Activated T-cell treated with anti-CD3 and anti-CD28 coated beads for 48 hours (primary cell): ENCODE measurements at places on chromosomes 5 and 9.

- no peak for DNase-seq
Observed at GRCh38 chr9:136759001-136759400, 958 bp upstream of the LCN8 start.

DNA sequence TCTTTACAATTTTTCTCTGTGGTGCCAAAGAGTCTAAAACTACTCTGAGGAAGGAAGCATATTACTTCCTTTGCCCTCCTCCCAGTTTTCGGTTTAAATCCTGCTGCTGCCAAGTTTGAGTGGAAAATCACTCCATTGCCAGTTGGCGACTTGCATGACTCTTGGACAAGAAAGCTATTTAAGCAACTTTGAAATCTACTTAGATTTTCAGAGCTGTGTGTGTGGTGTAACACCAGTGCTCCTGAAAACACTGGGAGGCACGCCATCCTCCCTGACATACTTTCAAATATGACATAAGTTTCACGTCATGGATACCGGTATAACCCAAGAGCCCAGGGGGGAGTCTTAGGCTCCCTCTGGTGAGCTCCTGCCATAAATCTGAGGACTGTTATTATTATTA lies 83.5 kb upstream of the RIOK2 start:
- no peak for DNase-seq

DNA sequence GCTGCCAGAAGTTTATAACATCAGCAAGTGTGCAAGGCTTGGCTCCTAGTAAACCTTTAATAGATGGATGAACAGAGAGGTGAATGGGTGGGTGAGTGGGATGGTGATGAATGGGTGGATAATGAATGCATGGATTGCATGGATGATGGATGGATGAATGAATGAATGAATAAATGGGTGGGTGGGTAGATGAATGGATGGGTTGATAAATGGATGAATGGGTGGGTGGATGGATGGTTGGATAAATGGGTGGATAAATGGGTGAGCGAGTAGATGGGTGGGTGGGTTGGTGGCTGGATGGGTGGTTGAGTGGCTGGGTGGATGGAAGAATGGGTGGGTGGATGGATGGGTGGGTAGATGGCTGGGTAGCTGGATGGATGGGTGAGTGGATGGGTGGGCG lies 28.5 kb upstream of the CEP72 start:
- DNase-seq, result no peak

- DNase-seq, result no peak
Observed at GRCh38 chr5:86500947-86501346, 116.8 kb upstream of the COX7C start.

- DNase-seq, result no peak
Observed at GRCh38 chr5:68762201-68762600, 331.6 kb upstream of the SLC30A5 start.

GRCh38 chr5:33475706-33476105 lies 34.9 kb downstream of the TARS1 start:
- no peak for DNase-seq

- DNase-seq, result no peak
Observed at GRCh38 chr9:21527579-21527978, 45.5 kb upstream of the IFNE start.

- no peak for DNase-seq
Observed at GRCh38 chr5:141960018-141960417, 2.0 kb upstream of the PCDH12 start.

- DNase-seq, result no peak
Observed at GRCh38 chr9:126470241-126470993, 143.3 kb upstream of the LMX1B start.

DNA sequence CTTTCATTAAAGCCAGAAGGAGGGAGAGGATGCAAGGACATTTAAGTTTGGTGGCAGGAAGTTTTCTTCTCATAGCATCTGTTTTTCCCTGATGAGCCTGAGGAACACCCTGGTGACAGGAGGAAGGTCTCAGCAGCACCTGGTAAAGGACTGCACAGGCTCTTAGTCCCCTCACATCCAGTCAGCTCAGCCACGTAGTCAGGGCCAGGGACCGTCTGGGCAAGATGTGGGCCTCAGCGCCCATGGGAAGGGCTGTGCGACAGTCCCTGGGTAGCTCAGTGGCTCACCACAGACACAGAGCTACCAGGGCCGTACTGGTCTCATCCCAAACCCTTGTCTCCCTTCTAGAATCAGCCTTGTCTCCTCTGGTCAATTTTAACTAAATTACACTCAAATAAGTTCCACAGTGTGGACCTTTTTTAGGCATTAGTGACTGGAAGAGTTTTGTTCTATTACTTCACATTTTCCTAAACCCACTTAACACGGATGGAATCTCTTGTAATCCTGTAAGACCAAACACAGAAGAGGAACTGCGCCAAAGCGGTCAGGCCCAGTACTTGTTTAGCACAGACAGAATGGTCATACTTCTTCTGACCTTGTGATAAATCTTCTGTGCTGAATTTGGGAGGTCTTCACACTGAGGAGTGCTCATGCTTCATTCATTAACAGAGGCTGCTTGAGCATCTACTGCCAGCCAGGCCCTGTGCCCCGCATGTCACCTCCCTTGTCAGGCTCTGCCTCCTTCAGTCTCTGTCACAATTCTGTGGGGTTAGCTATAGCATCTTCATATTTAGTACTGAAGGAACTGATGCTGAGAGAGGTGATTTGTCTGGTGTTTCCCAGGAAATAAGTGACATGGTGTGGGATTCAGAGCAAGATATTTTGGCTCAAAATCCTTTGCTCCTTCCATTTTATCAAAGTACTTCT lies 91.4 kb downstream of the ANGPTL2 start:
- DNase-seq, result no peak

GRCh38 chr5:16135003-16135402 lies 44.6 kb downstream of the MARCHF11 start:
- DNase-seq, result no peak

DNA sequence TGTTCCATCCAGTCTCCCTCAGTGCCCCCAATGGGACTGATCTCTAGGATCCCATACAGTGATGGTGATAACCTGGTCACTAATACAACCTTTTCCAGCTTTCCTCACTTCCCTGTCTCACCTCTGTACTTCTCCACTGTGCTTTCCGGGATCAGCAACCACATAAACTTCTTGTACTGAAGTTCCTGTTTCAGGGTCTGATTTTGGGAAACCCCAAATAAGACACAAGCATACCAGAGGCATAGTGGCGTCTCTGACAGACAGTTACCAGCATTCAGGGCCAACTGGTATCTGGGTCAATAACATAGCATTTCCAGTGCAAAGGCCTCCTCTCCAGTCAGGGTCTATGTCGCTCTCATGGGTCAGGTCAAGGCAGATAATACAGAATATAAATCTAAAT lies 64.3 kb downstream of the GLDC start:
- no peak for DNase-seq

DNA sequence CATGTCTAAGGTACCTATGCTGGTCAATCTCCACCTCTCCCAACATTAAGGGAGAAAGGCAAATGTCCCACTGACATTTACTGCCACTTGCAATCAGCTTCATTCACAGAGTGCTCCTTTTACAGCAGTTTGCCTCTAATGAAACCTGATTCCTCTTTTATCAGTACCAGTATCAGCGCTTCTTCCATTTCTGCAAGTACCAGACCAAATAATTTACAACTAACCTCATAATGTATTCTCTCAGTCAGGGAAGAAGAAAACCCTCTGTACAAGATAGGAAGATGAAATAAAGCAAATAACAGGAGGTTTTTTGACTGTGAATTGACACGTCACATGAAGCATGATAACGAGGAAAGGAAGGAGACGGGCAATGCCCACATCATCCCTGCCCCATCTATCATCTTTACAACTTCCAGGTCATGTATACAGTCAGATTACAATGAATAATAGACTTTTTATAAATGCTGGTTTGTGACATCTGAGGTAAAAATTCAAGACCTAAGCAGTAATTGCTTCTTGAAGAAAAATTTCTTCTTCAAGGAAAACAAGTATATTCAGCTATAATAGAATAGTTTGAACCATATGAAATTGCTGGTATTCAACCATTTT lies 21.9 kb downstream of the ABITRAM start:
- no peak for DNase-seq

GRCh38 chr5:132258102-132259068 lies 889 bp downstream of the PDLIM4 start:
- no peak for DNase-seq

DNA sequence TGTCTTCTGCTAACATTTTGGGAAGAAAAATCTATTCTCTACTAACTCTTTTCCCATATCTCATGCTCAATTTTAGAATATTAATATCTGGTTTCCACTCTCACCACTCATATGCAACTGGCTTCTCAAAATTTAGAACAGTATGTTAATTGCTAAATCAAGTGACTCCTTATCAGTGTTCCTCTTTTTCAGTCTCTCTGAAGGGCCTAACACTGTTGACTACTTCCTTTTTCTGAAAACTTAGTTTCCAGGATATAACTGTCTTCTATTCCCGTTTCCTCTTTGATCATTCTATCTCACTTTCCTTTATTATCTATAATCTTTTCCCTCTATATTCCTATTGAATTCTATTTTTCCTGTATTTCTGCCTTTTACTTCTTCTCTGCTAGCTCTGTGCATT lies 1717.2 kb upstream of the C9orf72 start:
- no peak for DNase-seq

- DNase-seq, result no peak
Observed at GRCh38 chr5:71907608-71908145, 188.6 kb downstream of the CARTPT start.

- no peak for DNase-seq
Observed at GRCh38 chr5:59325070-59325469, 568.5 kb downstream of the PDE4D start.

DNA sequence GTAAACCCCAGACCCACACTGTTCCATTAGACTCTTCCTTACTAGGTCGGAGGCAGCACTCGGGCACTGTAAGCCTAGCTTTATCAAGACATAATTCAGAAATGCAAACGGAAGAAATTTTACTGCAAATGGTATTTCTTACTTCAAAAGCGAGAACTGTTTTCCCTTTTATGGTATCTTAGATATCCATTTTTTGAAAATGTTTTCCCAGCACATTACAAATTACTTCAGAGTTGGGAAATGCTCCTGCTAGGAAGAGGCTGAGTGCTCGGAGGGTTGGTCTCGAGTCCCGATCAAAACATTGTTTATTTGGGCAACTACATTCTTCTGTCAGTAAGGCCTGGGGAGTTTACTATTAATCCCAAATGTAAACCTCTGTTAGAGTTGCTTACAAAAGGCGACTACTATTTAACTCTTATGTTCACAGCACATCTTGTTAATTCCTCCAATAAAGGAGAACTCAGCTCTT lies 332.9 kb downstream of the CWC27 start:
- no peak for DNase-seq

DNA sequence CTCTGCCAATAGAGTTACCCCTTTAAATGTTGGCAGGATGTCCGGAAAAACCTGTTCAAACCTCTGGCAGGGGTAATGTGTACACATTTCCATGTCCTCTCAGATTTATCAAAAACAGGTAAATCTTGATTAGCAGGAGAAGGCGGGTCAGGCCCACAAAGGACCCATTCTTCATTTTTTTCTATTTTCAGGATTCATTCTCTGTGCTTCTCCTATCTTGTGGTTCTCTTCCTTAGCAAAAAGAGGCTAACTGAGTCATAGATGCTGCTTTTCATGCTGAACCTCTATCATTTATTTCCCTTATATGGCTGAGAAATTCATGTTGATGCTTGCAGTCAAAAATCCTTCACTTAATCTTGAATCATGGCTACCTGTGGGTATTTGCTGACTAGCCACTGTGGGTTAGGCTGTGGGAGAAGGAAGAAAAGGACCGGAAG lies 112.7 kb upstream of the IQGAP2 start:
- DNase-seq, result no peak

GRCh38 chr9:69178583-69179011 lies 4.5 kb downstream of the TJP2 start:
- DNase-seq, result no peak

DNA sequence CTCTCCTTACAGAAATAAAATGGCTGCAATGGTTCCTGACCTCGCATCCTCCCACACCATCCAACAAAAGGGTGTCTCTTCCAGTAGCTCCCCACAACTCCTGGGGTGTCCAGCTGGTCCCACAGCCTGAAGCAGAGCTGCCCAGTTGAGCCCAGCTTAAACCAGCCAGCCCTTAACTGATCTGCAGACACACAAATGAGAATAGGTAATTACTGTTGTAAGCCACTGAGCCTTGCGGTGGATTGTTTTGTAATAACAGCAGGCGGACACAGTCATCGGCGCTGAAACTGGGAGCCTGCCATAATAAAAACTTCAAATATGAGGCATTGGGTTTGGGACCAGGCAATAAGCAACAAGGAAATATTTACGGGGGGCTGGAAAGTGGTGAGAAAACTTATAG lies 10.4 kb upstream of the ZBTB43 start:
- no peak for DNase-seq

DNA sequence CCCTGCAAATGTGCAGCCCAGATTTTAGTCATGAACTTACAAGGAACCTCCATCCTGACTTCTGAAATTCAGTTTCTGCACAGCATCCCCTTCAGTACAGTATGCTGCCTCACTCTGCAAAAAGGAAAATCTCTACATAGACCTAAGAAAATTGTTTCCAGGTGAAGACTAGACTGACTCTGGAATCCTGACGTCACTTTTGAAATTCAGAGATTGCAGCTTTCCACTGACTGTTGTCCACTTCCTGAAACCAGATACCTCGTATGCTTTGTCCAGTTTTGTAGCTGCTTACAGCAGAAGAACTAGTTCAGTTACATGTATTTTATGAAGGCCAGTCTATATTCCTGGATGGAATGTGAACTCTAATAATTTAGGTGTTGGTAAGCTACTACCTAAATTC lies 629.3 kb upstream of the ST8SIA4 start:
- no peak for DNase-seq
